ENCODE measurements at places on chromosomes 13 and 19.
A peak's percentile ranks its signal among the peaks of the same experiment; 100 is the strongest.

DNA sequence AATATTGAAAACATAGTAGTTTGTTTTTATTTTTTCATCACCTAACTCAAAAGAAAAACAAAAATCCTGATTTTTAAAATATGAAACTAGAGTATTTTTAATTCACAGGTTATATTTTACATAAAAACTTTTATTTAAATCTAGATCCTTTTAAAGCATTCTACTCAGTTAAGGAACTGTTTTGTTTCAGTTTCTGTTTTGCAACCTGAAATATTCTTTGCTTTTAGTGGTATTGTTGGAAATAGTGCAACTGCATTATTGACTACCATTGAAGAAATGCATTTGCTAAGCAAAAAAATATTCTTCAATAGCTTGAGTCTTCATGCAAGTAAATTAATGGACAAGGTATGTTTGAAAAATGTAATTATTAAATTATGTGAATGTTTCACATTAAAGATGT lies 43.8 kb downstream of the COG6 start:
- no peak for DNase-seq

DNA sequence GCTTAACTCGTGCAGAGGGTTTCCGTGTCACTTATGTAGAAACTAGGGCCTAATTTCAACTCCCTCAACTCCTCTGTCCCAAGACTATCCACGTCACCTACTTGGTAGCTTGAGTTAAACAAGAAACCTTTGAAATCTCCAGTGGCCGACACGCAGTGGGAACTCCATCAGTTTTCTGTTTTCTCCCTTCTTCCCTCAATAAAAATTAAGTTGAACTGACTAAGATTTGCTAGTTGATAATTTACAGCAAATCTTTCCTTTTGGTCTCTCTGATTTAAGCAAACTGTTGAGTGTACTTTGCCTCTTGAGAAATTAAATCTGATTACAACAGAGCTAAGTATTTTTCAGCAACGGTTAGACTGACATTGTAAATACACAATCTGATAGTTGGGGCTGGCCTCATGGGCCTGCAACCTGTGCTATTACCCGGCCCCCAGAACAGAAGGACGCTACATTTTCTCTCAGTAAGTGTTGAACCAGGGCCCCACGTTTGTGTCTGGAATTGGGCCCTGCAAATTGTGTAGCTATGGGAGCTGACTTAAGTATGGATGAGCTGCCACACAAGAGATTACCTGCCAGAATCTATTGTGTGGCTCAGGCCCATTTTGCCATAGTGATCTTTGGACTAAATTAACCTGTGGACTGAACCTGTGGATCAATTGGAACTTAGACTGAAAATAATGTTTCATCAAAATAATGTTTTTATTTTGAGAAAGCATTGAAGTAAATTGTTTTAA lies 708 bp upstream of the ESD start:
- DNase-seq: no peak

DNA sequence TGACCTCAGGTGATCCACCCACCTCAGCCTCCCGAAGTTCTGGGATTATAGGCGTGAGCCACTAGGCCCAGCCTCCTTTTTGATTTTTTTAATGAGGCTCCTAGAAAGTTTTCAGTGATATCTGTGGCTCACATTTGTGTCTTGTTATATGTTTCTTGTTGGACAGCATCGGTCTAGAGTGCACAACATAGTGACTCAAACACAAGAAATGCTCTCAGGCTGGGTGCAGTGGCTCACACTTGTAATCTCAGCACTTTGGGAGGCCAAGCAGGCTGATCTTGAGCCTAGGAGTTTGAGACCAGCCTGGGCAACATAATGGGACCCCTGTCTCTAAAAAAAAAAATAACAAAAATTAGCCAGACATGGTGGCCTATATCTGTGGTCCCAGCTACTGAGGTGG lies 8.2 kb downstream of the PHF11 start:
- DNase-seq: no peak

GRCh38 chr13:57633950-57634838 lies 2.6 kb downstream of the PCDH17 start:
- DNase-seq: no peak

- no peak for DNase-seq
These were observed 110.2 kb downstream of the TEX26 start for GRCh38 chr13:31042481-31043165.

- DNase-seq: no peak
These were observed 7.0 kb upstream of the WBP4 start for GRCh38 chr13:41054212-41054877.

- no peak for DNase-seq
These were observed 2.2 kb downstream of the C3 start for GRCh38 chr19:6718111-6718740.

DNA sequence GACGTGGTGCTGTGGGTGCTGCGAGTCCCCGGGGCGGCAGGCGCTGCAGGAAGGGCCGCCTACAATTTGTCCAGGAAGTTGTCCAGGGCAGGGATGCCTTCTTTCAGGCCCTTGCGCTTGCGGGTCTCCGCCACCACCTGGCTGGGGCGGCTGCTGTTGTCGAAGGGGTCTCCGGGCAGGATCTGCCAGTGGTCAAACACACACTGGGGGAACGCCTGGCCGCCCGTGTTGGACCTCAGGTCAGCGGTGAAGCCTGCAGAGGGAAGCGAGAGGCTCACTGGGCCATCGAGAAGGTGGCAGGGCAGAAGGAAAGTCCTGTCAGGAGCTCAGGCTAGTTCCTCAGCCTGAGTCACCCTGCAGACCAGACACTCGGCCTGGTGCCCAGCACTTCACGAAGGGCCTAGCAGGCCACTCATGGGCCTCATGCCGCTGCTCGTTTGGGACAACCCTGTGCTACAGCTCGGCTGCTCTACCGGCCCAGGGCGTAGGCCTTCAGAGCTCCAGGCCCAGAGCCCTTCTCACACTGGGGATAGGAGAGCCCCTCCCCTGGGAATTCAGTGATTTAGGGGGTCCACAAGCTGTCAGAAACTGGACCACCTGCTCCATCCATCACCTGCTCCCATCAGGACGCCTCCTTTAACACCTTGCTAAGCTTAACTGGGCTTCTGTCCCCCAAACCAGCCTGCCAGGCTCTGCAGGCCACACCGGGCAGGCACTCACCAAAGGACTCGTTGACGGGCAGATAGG lies 5.8 kb upstream of the DAPK3 start:
- no peak for DNase-seq

DNA sequence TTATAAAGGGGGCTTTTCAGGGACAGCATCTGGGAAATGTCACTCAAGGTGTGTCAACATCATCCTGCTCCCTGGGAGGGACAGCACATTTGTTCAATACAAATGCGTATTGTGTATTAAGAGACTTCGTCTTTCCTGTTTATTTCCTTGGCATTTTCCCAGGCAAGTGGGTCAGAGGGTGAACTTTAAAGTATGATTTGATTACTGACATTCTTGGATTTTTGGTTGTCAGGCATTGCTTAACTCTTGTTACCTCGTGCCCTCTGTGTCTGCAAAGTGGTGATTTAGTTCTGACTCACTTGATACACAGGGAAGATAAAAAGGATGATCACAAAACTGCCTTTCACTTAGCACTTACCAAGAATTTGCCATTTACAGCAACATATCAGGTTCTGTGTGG lies 292.7 kb downstream of the SUCLA2 start:
- no peak for DNase-seq

DNA sequence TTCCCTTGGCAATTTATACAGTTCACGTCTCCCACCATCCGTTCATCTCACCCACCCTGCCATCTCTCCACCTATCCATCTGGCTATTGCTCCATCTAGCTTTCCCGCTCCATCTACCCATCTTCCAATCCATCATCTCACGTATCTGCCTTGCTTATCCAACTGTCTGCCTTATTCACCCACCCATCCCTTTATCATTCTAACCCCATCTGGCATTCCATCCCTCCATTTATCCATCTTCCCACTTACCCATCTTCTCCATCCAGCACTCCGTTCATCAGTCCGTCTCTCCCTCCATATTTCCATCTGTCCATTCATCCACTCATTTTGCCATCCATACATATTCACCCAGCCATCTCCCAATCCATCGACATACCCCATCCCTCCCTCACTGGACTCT lies 10.0 kb downstream of the RPS16 start:
- no peak for DNase-seq

DNA sequence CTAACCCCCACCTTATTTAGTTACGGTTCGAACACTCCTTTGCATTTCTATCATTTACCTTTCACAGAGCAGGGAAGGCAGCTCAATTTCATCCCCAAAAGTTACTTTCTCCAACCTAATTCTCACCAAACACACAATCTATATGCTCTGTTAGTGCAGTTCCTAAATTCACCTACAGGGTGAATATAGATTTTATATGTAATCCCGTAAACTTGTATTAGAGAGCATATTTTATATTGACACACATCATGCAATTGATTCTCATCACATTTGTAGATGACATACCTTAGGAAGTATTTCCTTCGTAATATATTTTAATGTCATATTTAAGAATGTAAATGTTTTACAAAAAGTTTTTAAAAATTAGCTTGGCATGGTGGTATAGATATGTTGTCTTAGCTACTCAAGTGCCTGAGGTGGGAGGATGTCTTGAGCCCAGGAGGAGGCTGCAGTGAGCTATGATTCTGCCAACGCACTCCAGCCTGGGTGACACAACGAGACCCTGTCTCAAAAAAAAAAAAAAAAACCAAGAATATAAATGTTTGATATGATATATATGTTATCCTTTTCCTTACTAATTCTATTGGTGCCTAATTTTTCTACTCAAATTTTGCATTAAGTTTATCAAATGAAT lies 57.3 kb upstream of the TNFRSF19 start:
- DNase-seq: no peak

GRCh38 chr13:91017669-91018053 lies 329.8 kb upstream of the MIR17HG start:
- no peak for DNase-seq

- DNase-seq: no peak
These were observed 3.2 kb downstream of the DBP start for GRCh38 chr19:48634036-48634342.

DNA sequence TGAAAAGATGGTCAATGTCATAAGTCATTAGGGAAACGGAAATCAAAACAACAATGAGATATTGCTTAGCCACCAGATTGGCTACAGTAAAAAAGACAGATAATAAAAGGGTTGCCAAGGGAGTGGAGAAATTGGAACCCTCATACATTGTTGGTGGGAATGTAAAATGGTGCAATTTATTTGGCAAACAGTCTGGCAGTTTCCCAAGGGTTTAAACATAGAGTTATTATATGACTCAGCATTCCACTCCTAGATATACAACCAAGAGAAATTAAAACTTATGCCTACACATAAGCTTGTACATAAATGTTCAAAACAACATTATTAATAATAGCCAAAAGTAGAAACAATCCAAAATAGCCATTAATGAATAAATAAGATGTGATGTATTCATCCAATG lies 9.9 kb upstream of the ZNF227 start:
- no peak for DNase-seq

GRCh38 chr13:111065698-111066097 lies 49.4 kb upstream of the ARHGEF7 start:
- no peak for DNase-seq

DNA sequence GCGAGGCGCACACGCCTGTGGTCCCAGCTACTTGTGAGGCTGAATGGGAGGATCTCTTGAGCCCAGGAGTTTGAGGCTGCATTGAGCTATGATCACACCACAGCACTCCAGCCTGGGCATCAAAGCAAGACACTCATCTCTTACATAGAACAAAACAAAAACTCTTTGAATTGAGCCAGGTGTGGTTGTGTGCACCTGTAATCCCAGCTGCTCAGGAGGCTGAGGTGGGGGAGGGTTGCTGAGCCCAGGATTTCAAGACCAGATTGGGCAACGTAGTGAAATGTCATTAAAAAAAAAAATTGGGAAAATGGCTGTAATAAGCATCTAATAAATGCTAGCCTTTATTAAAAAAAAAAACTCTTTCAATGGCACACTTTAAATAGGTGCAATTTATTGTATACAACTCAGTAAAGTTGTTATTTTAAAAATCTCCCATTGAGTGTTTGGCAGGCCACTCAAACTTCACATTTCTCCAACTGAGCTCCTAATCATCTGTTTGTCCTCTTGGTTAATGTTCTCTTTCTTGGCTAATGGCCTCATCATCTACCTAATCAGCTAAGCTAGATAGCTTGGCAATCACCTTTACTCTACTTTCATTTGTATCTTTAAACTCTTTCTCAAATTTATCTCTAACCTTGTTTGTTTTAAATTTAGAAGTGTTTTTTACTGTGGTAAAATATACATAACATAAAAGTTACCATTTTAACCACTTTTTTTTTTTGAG lies 28.1 kb upstream of the HMGB1 start:
- DNase-seq: no peak

GRCh38 chr13:20924758-20925394 lies 22.3 kb upstream of the XPO4 start:
- peak; percentile 60 for DNase-seq

- no peak for DNase-seq
These were observed 42.5 kb downstream of the ABCC4 start for GRCh38 chr13:95258619-95259194.

- no peak for DNase-seq
These were observed 29.5 kb upstream of the FNDC3A start for GRCh38 chr13:48946163-48946562.

- no peak for DNase-seq
These were observed 91.4 kb upstream of the SLC10A2 start for GRCh38 chr13:103157434-103158145.

DNA sequence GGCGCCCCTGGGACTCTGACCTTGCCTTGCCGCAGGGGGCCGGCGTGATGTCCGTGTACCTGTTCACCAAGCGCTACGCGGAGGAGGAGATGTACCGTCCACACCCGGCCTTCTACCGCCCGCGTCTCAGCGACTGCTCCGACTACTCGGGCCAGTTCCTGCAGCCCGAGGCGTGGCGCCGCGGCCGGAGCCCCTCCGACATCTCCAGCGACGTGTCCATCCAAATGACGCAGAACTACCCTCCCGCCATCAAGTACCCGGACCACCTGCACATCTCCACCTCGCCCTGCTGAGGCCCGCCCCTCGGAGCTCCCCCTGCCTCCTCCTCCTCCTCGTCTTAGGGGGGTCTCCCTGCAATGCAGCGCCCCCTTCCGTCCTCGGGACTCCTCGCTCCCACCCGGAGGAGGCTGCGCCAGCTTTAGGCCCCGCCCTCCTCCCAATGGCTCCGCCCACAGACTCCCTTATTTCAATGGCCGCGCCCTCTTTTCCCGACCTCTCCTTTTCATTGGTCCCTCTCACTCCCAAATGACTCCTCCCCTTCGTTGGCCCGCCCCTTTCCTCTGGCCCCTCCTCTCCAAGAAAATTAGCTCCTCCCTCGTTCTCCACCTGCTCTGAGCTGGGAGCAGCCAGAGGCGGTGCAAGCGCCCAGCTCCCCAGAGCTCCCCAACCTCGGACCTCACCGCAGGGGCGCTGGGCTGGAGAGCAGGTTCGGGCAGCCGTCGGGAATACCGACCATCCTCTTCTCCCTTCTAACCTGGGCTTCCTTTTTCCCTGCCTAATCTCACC lies 20.5 kb upstream of the CACNG8 start:
- DNase-seq: no peak

- DNase-seq: no peak
These were observed 15.5 kb upstream of the KIR3DL3 start for GRCh38 chr19:54708781-54709180.

GRCh38 chr13:33740134-33740538 lies 77.8 kb upstream of the RFC3 start:
- no peak for DNase-seq
